Lung (tissue), 17 donors: ENCODE measurements at places on chromosomes 3 and 15. TPM values are rescaled to one million over a fixed set of nuclear protein-coding genes. Genes with fewer than 3 reads are reported as not detected.
A peak's percentile ranks its signal among the peaks of the same experiment; 100 is the strongest.

The KY gene
- not detected for polyA plus RNA-seq

The OXSR1 gene
- polyA plus RNA-seq, result 21.0 TPM

DNA sequence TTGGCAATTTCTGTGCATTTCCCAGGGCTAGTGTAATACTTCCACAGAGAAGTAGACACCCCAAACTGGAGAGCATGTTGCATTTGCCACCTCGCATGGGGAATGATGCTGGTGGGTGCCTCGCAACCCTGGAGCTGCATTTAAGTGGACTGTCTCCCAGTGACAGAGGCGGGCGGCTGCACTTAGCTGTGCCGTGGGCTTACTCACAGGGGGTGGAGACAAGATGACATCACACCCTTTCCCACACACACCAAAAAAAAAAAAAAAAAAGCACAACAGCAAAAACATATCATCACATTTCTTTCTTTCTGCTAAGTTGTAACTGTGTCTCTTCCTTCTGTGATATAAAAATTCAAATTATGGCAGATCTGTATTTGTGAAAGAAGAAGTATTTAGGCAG is at the start of gene ABI3BP:
ABI3BP (minus strand) TSS at position 113 of the 400 bp plus-strand sequence; CDS start at position 76, 37 bp downstream.
- peak; percentile 93 for DNase-seq

- no peak for DNase-seq
Measured at GRCh38 chr3:23987356-23987755, 42.3 kb downstream of the NR1D2 start.

DNA sequence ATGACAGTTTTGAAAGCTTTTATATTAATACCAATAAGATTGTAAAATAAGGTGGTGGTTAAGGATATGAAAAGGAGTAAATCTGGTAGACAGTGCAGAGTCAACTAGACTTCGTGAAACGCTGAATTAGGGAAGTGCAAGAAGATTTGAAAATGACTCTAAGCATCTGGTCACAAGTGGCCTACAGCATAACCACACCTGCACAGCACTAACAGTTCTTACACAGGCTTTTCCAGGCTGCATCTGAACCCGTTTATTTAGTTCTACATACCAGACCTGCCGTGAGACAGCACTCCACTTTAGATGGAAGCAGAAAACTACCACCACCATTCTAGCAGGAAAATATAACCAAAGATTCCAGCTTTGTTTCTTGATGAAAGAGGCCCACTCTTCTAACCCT is 1.9 kb downstream of the DMXL2 start:
- peak; percentile 24 for DNase-seq

The C3orf70 gene
- 0.45 TPM for polyA plus RNA-seq

The ADAMTS7 gene
- 3.3 TPM for polyA plus RNA-seq

The COL6A5 gene
- polyA plus RNA-seq, result 0.90 TPM

The GOLGA8J gene
- polyA plus RNA-seq, result not detected

The ZNF502 gene
- polyA plus RNA-seq, result 2.0 TPM

- peak; percentile 87 for DNase-seq
Measured at GRCh38 chr3:73148682-73149081, 87.2 kb downstream of the EBLN2 start.

DNA sequence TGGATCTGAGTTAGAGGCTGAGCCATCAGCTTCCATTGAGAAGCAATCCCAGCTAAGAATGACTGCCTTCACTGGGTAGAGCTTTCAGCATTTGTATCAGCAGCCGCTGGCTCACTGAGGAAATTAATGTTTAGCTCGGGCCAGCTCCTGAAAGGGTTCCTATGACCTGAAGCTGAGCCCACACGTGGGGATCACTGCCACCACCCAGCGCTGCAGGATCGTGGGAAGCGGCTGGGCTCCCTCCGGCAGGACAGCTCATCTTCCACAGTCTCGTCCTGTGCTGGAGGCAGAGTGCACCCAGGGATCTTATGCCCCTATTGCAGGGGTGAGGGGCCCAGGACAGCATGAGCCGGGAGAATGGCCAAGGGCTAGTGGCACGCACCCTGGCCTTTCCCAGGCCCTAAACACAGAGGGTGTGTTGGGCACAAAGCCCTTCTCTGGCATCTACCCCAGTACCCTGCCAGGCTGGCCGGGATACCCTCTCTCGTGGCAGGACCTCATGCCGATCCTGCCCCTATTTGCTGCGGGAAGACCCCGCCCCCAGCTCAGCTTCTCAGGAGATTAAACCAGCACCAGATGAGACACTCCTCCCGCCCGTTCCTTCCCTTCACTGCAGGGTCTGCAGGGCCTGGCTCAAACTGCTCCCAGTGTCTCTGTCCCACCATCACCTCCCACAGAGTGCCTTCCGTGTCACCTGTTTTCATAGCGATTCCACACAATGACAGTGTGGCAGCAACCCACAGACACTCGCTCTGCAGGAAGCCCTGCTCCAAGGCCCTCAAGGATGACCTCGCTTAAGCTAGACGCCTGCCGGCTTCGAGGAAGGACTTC is 28.5 kb downstream of the KLHL25 start:
- no peak for DNase-seq

GRCh38 chr3:147328711-147329110 is 77.6 kb downstream of the ZIC4 start:
- no peak for DNase-seq

- DNase-seq, result no peak
Measured at GRCh38 chr3:59273976-59274375, 224.2 kb upstream of the CFAP20DC start.

The AADACL2 gene
- polyA plus RNA-seq, result 0.14 TPM

GRCh38 chr15:33242669-33243191 is 48.2 kb upstream of the FMN1 start:
- peak; percentile 2 for DNase-seq

DNA sequence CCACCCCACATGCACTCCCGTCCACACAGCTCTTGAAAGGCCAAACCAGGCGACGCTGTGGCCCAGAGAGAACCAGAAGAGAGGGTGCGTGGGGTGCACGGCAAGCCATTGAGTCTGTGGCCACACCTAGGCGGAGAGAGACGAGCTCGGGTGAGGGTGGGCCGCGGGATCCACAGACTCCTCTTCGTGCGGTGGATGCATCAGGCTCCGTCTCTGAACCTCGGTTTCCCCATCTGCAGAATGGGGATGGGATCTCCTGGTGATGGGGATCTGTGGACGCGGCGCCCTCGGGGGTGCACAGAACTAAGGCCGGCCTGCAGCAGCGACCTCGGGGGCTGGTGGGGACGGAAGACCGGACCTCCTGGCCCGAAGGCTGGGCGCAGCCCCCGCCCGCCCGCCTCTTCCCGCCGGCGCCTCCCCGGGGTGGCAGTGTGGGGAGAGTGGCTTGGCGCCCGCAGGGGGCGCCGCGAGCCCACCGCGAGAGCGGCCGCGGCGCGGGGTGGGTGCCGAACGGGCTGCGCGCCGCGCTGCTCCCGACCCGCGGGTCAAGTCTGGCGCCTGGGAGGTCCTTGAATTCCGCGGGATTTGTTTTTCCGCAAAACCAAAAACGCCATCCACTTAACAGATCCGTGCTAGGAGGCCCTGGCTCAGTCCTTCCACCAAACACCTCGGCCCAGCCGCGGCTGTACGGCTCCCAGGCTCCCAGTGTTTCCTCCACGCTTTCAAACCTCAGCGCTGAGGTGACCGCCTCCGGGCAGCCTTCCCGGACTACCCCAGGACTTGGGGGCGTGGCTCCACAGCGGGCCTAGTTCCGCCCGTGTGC is 13.2 kb upstream of the ADPGK start:
- DNase-seq, result peak; percentile 71

DNA sequence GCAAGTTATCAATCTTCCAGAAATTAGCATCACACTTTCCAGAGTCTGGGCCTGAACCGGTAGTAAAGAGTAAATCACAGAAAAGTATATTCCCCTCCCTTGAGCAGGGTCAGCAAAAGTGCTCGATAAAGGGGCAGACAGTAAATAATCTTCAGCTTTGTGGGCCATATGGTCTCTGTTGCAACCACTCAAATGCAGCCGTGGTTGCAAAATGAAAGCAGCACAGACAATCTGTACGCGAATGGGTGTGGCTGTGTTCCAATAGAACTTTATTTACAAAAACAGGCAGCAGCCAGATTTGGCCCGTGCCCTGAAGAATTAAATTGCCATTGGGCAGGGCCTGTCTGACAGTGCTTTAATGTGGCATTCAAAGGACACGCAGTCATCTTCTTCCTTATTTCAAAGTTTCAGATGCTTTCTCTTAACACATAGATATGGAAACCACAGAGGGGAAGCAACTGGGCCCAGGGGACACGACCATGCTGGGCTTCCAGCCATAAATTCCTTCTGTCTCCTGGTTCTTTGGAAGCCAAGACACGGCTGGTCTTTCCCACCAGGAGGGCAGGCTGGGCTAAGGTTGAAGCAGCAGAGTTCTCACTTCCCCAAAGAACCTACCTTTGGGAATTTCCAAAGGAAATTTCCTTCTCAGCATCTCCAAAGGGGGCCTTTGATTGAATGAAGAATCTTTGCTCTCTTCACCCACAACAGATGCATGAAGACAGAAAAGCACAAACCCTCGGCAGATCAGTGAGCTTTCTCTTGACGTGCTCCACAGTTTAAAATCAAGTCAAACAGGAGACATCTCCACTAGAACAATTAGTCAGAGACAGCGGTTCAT is 489.8 kb upstream of the PROK2 start:
- peak; percentile 98 for DNase-seq

GRCh38 chr15:90560229-90560776 is 30.6 kb downstream of the CRTC3 start:
- DNase-seq, result peak; percentile 77

DNA sequence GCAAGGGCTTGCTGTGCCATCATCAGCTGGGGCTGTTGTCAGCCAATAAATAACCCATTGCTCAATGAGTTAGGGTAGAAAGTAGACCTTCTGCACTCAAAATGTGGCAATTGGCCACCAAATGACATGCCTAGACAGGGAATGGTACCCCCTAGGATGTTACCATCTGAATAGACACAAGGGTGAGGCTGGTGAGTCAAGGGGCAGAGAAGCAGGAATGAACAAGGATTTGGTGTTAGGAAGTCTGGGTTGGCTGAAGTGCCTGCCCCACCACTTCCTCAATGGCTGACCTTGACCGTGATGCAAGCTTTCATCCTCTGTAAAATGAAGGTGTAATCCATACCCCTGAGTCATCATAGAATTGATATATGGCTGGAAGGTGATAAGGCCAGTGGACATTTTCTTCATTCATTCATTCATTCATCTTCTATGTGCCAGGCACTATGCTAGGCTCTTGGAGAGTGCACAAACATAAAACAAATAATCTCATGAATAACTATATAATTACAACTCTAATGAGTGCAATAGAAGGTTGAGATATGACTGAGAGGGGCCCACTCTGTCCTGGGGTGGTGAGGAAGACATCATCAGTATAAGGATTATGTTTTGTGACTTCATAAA is 4.4 kb upstream of the CA12 start:
- no peak for DNase-seq

The ITIH1 gene
- 0.35 TPM for polyA plus RNA-seq

DNA sequence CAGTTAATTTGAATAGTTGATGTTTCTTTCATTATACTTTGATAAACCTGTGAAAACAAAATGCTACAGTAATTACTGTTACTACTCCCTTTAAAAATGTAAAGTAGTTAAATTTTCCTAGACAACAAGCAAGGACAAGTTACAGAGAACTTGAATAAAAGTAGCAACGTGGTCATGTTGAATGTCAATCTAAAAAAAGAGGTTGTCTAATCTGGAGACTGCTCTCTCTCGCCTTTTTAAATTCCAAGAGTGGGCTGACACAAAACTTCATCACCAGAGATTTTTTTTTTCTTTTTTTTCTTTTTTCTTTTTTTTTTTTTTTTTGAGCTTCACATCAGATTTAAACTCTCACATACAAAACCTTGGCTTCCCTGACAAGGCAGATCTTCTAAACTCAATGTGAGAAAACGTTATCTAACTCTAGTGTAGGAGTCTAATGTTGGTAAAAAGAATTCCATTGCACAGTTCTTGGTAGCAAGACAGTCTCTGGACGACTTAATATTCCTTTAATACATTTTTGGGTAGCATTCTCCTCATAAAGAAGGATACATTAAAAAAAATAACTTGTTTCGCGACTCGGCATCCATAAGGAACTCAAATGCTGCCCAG is 4.1 kb downstream of the FOXP1 start:
- no peak for DNase-seq

DNA sequence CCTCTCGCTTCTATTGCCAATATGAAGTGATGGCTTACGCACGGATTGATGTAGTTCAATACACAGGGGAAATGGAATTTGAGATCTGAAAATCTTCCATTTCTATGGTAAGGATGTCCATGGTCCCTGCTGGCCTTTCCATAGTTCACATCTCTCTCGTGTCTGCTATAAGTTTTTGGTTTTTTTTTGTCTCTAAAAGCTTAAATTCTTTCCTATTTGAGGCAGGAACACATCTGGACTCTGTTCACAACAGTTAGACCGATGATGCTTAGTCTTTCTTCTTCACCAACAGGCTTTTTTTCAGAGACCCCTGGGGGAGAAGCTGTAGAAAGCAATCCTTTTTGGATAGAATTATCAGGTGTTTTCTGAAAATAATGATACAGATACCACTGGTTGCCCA is 108.1 kb downstream of the XXYLT1 start:
- no peak for DNase-seq

- peak; percentile 76 for DNase-seq
Measured at GRCh38 chr3:179450261-179450701, 989 bp downstream of the GNB4 start.

- DNase-seq, result no peak
Measured at GRCh38 chr15:37824717-37825382, 109.6 kb upstream of the TMCO5A start.

The COL8A1 gene
- polyA plus RNA-seq, result 63.6 TPM

The RLBP1 gene
- polyA plus RNA-seq, result not detected

The PLS1 gene
- polyA plus RNA-seq, result 9.3 TPM

The CCR5 gene
- polyA plus RNA-seq, result 2.9 TPM

DNA sequence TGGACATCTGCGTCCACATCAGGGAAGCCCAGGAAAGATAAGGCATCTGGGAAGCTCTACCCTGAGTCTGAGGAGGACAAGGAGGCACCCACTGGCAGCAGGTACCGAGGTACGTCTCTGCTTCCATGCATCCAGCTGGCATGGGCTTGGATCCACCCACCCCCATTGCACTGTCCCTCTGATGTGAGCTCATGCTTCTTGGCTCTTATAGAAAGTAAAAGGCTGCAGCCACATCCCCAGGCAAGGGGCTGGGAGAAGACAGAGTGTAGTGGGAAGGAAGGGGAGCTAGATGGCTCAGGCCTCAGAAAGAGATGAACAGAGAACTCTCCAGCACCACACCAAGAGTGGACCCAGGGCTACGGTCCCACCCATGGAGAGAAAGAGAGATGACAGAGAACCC is 18.2 kb downstream of the PTH1R start:
- DNase-seq, result no peak
